Erythroblast (primary cell): ENCODE measurements at places on chromosomes 4 and X.

GRCh38 chr4:173590697-173591096, 60.7 kb upstream of the HAND2 start:
- no peak for DNase-seq

GRCh38 chr4:48558819-48559218, 68.8 kb downstream of the ZAR1 start:
- DNase-seq, result no peak

GRCh38 chr4:105194328-105195231, 47.9 kb downstream of the TET2 start:
- DNase-seq, result no peak

GRCh38 chrX:152038804-152039203, 64.3 kb upstream of the GABRE start:
- DNase-seq, result no peak

DNA sequence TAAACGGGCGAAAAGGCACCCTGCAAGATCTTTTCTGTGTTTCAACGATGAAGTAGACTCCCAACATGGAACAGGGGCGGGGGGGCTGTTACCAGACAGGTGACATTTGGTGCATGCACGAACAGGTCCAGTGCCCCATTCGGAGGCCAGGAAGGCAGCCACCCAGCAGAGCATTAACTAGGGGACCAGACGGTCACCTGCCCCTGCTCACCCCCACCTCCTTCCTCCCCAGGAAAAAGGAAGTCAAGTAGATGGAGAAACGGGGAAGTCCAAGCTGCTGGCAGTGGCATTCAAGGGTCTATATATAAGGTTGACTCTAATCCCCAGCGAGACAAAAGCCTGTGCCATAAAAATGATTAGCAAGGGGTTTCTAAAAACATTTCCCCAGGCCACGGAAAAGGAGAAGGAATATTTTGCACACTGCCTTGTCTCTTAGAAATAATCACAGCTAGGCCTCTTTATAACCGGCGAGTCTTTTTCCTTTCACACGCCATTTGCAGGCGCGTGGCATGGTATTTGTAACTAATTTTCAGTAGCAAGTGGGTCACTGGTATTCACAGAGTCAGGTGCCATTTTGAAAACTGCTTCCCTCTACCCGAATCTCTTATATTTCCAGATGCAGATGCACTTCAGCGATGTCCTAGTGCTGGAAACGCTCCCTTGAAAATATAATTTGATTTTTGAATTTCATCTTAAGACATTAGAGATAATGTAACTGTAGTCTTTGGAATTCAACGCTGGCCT, 1.2 kb upstream of the TMSB4X start:
- peak; percentile 8 for DNase-seq

DNA sequence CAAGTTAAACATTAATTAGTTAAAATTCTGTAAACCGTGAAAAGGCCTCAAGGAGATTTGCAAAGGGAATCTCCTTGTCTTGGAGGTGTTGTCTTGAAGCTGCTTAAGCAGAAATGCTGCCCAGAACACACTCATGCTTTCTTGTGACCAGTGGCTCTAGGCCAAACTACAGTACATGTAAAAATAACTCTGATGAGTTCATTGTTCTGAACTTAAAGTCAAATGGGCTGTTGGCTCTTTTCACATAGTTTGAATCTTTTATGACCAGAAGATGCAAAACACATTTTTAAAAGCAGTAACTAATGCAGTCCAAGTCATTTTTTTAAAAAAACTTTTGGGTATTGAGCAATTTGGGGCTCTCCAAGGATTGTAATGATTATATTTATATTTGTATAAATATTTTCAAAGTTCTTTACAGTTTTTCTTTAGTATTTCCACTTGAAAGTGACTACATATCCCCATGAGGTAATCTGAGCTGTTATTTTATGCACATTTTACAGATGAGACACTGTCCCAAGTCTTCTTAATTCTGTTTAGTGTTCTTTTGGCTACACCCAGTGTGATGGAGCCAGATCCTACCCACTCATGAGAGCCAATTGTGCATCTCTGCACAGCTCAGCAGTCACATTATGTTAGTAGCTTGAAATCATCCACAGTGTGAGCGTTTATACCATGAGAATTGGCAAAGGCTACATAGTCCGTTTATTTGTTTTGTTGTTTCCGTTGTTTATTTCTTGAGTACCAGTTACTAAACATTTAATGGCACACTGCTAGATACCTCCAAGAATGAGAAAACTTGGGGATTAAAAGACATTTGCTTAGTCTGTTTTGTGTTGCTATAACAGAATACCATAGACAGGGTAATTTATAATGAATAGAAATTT, 112.8 kb upstream of the ATXN3L start:
- DNase-seq, result no peak

DNA sequence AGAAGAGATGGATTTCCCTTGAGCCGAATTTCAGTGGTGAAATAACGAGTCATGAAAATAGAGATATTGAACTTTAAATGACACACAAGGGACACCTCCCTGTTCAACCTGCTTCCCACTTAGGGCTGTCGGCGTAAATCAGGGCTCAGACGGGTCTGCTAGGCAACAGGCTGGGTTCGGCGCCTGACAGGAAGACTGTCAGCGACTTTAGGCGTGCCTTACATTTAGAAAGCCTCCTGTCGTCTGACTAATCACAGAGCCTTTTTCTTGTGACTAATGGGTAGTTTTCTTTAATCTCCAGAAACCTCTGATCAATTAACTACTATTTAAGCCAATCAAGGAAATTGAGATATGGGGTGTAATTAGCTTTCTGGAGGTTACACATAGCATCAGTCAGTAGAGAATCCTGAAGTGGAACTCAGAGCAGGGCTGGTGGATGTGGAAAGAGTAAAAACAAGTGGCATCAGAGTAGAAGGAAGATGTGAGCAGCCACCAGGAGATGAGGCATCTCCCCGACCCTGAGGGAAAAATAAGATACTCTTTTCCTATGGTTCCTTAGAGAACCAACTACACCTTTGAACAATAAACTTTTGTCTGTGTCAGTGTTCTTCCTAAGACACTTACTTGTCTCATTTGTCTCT, 86.2 kb upstream of the HS3ST1 start:
- DNase-seq, result no peak

- DNase-seq, result no peak
Measured at GRCh38 chr4:107037199-107037584, 1.1 kb upstream of the DKK2 start.

- DNase-seq, result peak; percentile 25
Measured at GRCh38 chr4:71270901-71271300, 67.9 kb upstream of the SLC4A4 start.

DNA sequence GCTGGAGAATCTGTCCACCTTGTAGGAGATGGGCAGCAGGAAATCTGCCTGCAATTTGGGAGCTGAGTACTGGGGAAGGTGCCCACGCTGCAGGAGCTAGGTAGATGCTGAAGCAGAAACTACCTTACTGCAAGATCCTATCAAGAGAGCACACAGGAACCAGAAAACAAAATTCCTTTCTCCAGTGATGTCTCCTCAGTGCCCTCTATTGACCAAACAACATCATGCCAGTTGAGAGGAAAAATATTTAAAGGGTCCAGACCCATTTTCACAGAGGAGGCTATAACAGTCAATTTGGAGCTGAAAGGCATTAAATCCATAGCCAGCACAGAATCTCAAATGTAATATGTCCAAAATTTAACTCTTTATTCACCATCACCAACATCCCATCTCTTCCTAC, 406.8 kb downstream of the SLITRK2 start:
- no peak for DNase-seq

- no peak for DNase-seq
Measured at GRCh38 chr4:4259484-4260100, 11.6 kb upstream of the TMEM128 start.

- no peak for DNase-seq
Measured at GRCh38 chr4:172786039-172786792, 382.4 kb upstream of the GALNT7 start.

DNA sequence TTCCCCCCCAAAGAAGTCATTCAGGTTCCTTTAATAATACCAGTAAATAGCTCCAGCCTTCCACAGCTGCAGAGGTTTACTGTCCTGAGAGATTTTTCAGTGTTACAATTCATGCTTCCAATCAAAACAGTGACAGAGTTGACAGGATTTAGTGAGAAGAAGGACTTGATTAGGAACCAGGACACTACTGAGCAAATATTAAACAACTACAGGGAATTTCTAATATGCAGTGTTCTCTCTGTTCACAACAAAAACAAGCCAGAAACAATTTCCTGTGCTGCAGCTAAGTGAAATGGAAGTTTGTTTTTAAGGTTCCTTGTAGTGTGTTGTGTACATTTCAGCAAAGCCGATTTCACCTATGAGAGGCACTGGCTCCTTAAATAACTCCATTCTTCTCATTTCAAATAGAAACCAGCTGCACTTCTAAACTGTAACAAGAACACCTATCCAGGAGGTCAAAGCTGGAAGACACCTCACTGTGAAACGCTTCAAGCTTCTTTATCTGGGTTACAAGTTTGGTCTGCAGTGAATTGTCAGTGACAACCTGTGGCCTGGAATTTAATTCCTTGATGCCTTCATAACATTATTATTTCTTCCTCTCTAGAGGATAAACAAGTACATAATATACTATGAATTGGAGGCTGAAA, 149.3 kb downstream of the RASL11B start:
- DNase-seq, result no peak

- peak; percentile 12 for DNase-seq
Measured at GRCh38 chr4:123555233-123555806, 158.7 kb downstream of the SPRY1 start.

GRCh38 chrX:68114573-68115129, 318.6 kb downstream of the OPHN1 start:
- DNase-seq, result peak; percentile 53

GRCh38 chrX:74023203-74023602, 280.8 kb upstream of the ZCCHC13 start:
- no peak for DNase-seq

DNA sequence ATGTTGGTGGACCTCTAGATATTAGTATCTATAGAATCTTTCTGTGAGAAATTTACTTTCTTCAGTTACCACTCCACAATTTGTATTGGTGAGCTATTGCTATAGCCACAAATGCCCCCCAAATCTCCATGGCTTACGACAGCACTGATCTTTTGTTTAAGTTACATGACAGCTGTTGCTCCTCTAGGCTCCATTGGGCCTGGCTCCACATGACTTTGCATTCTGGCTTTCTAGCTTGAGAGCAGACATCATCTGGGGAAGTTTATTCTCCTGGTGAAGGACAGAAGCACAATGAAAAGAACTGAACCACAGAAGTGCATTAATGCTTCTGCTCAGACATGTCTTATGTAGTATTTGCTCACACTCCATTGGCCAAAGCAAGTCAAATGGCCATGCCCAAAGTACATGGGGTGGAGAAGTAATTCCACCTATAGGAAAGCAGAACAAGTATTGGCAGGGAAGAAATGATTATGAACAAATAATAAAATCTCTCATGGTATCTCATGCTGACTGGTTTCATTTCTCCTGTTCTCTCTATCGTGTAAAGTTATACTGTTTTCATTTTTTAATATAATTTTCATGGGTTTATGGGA, 126.6 kb upstream of the FAM9C start:
- no peak for DNase-seq

- DNase-seq, result no peak
Measured at GRCh38 chr4:146029939-146030710, 91.5 kb upstream of the ZNF827 start.

GRCh38 chr4:153297116-153297515, 47.4 kb upstream of the MND1 start:
- DNase-seq, result no peak

DNA sequence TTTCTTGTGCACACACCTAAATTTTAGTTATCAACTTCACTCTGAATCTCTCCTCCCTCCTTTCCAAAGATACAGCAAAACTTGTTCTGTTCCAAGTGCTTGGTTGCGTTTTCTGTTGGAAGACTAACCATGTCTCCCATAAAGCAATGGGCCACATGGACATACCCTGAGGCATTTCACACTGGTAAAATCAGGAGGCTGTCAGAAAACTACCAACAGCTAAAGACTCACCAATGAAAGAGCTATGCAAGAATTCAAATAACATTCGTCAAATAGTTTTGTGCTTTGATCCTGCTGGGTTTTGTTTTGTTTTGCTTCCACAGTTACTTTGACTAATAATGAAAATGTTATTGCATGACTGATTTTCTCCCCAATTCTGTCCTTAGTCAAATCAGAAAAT, 46.0 kb downstream of the PHEX start:
- no peak for DNase-seq

DNA sequence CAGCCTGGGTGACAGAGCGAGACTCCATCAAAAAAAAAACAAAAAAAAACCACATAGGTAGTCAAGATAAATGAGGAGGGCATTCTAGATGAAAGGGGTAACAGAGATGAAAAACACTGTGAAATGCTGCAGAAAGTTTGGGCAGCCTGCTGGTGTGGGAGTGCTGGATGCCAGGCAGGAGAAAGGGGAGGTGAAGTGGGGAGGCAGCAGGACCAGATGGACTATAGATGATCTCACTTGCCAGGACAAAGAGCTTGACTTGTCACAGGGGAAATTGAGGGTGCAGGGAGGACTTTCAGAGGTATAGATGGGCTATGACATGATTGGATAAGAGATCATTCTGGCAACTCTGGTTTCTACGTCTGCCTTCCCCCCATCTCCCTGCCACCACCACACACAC, 519.7 kb upstream of the ZFP42 start:
- no peak for DNase-seq

- no peak for DNase-seq
Measured at GRCh38 chrX:150977411-150978162, 5.5 kb upstream of the HMGB3 start.

- DNase-seq, result no peak
Measured at GRCh38 chr4:151962138-151962823, 201.5 kb upstream of the GATB start.

GRCh38 chrX:100662796-100663195, 18.8 kb downstream of the SRPX2 start:
- DNase-seq, result no peak

DNA sequence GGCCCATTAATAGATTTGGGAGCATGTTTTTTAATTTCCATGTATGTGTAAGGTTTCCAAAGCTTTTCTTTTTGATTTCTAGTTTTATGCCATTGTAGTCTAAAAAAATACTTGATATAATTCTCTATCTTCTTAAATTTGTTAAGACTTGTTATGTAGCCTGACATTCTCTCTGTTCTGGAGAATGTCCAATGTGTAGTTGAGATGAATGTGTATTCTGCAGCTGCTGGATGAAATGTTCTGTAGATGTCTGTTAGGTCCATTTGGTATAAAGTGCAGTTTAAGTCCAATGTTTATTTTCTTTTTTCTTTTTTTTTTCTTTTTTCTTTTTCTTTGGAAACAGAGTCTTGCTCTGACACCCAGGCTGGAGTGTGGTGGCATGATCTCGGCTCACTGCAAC, 378.5 kb upstream of the MAD2L1 start:
- DNase-seq, result no peak

- DNase-seq, result no peak
Measured at GRCh38 chrX:50067435-50068284, 133.1 kb downstream of the AKAP4 start.

DNA sequence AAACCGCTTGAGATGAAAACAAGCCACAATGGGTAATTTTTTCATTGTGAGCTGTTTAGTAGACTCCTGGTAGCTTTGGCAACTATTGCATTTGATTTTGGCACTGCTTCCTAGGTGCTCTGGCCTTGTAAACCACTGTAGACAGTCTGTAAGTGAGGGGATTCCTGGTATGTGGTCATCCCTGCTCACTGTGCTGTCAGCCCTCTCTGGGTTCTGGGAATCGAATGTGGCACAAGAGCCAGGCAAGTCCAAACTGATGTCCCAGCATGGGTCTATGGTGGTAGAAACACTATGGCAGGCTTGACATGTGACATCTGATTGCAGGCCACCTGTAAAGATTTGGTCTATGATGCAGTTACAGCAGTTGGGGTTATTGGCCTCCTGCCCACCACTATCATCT, 2.5 kb downstream of the USP51 start:
- no peak for DNase-seq

GRCh38 chr4:180589575-180589974, 1653.6 kb upstream of the TENM3 start:
- DNase-seq, result no peak

- DNase-seq, result no peak
Measured at GRCh38 chrX:1239681-1240142, 27.3 kb upstream of the CRLF2 start.
